Fibroblast of lung (primary cell): ENCODE measurements at places on chromosomes 16 and 17. TPM values are rescaled to one million over a fixed set of nuclear protein-coding genes. Genes with fewer than 3 reads are reported as not detected.

DNA sequence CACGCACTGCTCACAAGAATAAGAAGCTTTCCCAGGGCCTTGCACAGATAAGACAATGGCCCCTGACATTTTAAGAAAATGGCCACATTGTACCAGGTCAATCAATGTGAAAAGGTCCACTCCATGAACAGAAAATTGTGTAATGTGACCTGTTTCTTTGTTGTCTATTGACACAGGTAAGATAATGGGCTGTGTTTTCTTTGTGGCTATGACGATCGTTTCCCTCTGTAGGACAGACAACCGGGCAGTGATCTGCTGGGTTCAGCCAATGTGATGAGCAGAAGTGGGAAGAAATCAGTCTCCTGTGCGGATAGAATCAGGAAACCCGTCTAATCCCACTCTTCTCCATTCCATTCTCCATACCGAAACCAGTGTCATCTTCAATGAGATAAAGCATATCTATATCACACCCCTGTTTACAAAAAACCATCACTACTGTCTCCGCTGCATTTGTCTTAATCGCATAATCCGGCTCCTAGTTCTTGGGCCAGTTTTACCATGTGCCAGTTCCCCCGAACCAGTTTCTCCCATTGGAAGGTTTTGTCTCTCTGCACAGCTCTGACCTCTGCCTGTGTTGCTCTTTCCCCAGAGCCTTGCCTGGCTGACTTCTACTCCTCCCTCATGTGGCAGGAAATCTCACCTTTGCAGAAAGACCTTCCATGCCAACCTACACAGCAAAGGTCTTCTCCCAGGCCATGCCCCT is 66.9 kb upstream of the ATF7IP2 start:
- no peak for DNase-seq

- DNase-seq, result peak; percentile 37
Observed at GRCh38 chr16:73152386-73153125, 104.6 kb upstream of the ZFHX3 start.

DNA sequence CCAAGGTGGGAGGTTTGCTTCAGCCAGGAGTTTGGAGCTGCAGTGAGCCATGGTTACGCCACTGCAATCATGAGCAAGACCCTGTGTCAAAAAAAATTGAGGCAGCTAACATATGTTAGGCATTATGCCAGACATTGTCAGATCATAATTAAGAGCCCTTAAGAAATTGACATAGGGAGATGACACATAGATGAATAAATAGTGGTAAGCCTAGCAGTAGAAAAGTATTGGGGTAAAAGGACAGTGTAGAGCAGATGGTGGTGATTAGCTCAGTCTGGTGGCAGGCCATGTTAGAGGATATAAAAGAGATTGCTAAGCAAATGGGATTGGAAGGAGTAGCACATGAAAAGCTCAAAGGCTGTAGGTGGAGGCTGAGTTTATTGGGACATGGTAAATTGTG is 22.6 kb downstream of the SRCAP start:
- peak; percentile 19 for DNase-seq

- peak; percentile 4 for DNase-seq
Observed at GRCh38 chr16:88569614-88569984, 604 bp upstream of the ZC3H18 start.

DNA sequence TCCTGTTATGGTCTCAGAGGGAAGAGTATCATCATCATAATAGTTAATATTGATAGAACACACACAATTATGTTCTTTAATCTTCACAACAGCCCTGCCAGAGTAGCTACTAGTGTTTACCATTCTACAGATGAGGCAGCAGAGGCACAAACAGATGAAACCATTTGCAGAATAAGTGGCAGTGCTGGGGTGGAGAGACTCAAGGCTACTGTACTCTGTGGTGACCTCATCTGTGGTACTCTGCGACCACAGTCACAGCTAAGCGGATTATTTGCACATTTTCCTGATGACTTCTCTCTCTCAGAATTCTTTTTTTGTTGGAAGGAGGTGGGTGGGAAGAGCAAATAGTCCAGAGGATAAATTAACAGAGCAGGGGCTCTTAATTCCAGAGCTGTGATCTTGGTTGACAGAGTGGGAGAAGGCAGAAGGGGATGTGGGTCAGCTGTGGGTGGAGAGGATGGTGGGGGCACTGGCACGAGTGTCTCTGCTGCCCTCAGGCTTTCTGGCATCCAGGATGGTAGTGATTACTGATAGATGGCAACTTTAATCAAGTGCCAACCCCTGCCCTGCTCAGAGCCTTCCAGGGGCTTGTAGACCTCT is 41.8 kb downstream of the MRM1 start:
- DNase-seq, result no peak

DNA sequence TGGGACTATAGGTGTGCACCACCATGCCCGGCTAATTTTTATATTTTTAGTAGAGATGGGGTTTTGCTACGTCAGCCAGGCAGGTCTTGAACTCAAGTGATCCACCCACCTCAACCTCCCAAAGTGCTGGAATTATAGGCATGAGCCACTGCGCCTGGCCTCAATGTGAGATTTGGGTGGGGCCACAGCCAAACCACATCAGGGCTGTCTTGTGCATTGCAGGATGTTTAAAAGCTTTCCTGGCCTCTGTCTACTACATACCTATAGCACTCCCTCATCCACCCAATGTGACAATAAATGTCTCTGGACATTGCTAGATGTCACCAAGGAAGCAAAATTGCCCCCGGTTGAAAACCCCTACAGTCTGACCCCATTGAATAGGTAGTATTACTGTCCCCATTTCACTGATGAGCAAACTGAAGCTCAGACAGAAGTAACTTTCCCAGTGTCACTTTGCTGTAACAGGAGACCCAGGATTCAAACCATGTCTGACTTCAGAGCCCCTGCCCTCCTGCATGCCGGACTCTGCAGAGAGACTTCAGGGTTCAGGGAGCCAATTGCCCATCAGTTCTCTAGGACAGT is 3.6 kb upstream of the MAP3K14 start:
- peak; percentile 42 for DNase-seq

GRCh38 chr16:72942021-72942420 is 105.9 kb downstream of the ZFHX3 start:
- DNase-seq, result no peak

GRCh38 chr16:179211-180092 is 807 bp upstream of the HBQ1 start:
- no peak for DNase-seq

DNA sequence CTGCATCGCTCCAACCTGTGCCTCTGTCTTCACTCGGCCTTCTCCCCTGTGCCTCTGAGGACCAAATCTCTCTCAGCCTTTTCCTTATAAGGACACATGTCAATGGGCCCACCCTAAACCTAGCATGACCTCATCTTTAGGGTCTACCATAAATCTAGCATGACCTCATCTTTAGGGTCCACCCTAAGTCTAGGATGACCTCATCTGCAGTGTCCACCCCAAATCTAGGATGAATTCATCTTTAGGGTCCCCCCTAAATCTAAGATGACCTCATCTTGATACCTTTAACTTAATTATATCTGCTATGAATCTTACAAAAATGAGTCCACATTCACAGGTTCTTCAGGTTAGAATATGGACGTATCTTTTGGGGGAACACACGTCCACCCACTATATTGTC is 131.1 kb upstream of the RPL38 start:
- no peak for DNase-seq

DNA sequence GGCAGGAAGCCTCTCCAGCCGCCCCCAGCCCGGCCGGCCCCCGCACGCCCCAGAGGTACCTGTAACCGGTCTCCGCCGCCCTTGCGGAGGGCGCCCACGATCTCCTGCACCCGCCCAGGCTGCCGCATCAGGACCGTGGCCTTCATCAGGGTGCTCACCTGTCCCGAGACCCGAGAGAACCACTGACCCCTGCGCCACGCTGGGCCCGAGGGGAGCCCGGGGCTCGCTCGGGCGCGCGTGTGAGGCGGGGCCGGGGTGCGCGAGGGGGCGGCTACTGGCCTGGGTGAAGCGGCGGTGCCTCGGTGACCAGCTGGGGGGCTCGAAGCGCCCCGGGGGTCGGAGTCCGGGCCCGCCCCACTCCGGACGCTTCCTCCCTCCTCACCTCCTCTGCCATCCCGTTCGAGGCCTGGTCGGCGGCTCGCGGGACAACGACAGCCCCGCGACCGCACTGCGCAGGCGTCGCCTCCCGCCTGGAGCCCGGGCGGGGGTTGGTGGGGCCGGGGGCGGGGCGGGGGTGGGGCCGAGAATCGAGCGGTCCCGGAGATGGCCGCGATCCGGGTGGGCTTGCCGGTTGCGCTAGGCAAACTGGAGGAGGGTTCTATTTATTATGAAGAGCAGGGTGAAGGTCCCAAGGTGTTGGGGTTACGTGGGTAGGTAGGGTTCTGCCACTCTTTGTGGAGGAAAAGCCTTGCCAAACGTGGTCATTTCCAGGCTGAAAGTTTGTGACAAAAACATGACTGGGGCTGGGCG is at the start of gene NT5C3B:
Gene NT5C3B, minus strand, starts transcription at position 433 of the 750 bp plus-strand sequence. Its CDS starts 39 bp downstream, at position 394.
- no peak for DNase-seq

DNA sequence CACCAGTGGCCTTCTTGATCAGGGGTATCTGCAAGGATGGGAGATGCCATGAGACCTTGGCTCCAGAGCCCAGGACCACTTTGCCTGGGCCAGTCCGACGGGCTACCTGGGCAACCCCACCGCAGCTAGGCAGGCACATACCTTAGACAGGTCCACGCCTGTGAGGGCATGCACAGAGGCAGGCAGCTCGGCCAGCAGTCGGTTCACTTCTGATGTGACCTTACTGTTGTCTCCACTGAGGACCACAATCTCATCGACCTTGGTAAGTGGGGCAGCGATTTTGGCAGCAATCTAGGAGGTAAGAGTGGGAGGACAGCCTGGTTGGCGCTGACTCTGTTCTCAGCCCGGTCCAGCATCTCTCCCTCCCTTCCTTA is 17.0 kb downstream of the FLOT2 start:
- DNase-seq, result no peak

GRCh38 chr17:48181653-48182052 is 74.1 kb downstream of the SNX11 start:
- peak; percentile 20 for DNase-seq

DNA sequence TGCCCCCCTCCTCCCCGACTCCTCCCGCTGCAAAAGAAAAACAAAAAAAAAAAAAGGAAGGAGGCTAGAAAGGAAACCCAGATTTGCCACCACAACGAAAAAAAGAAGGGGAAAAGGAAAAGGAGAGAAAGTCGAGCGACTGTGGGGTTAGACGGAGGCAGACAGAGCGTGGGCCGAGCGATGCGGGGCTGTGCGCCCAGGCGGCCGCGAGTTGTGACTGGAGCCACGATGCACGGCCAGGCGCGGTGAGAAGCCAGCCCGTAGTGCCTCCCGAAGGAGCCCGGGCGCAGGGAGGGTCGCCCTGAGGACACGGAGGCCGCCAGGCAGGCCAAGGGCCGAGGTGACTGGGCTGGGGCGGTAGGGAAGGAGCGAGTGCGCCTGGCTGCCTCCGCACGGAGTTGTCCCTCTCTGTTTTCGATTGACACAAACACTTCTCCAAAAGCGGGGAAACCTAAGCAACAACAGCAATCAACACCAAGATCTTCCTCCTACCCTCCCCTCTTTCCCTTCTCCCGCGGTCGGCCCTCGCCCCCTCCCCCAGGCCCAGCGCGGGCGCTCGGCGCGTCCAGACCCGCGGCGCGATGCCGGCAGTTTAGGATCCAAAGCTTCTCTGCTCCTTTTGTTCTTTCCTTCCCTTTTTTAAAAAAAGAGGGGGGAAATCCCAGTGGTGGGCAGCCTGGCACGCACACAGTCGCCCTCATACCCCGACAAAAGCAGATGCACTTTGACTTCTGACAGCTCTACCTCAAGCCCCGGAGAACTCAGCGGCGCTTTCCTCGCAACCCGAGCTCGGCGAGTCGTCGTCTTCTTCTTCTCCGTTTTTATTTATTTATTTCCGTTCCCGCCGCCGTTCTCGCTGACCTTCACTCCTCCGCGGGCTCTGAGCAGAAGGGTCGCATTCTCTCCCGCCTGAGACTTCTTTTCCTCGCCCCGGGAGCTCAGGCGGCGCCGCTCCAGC is at the start of gene LHX1:
Gene LHX1, plus strand, starts transcription at position 475 of the 958 bp plus-strand sequence. CDS start 723 bp downstream, outside the sequence.
- DNase-seq, result no peak

The KRT23 gene
- not detected in 2 replicates for total RNA-seq

The GAST gene
- total RNA-seq, result not detected in 2 replicates

The TUBG2 gene
- total RNA-seq, result 6.9 and 11.6 TPM in 2 replicates

The CLCN7 gene
- 80.4 and 83.4 TPM in 2 replicates for total RNA-seq

The ZG16 gene
- not detected in 2 replicates for total RNA-seq

The CACNG5 gene
- not detected in 2 replicates for total RNA-seq

The TEX19 gene
- total RNA-seq, result 0.17 TPM in 1 of 2 replicates, not detected in the other

The ULK2 gene
- 46.1 and 46.5 TPM in 2 replicates for total RNA-seq

The RNF222 gene
- total RNA-seq, result not detected in 2 replicates

The VMO1 gene
- total RNA-seq, result 0.33 and 1.5 TPM in 2 replicates
